ENCODE measurements at places on chromosomes 4 and X.
A peak's percentile ranks its signal among the peaks of the same experiment; 100 is the strongest.

- DNase-seq = no peak
Measured at GRCh38 chr4:62513306-62513705, 1313.2 kb downstream of the ADGRL3 start.

DNA sequence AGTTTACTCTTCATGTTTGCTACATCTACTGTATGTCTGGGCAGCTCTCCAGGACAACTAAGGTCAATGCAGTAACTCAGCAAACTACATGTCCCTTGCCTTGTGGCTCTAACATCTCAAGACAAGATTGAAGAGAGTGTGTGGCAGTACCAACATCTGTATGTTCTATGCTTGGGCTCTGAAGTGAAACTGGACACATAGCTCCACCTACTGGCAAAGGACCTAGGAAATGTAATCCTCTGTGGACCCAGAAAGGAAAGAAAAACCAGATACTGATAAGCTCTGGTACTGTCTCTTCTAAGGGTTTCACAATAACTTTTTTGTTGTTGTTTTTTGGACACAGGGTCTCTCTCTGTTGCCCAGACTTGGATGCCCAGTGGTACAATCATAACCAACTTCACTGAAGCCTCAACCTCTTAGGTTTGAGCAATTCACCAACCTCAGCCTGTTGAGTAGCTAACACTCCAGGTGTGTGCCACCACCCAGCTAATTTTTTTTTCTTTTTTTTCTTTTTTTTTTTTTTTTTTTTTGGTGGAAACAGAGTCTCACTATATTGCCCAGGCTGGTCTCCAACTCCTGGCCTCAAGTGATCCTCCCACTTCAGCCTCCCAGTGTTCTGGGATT lies 64.1 kb downstream of the QDPR start:
- peak; percentile 51 for DNase-seq

- DNase-seq = no peak
Measured at GRCh38 chrX:7351926-7352325, 204.0 kb upstream of the PUDP start.

DNA sequence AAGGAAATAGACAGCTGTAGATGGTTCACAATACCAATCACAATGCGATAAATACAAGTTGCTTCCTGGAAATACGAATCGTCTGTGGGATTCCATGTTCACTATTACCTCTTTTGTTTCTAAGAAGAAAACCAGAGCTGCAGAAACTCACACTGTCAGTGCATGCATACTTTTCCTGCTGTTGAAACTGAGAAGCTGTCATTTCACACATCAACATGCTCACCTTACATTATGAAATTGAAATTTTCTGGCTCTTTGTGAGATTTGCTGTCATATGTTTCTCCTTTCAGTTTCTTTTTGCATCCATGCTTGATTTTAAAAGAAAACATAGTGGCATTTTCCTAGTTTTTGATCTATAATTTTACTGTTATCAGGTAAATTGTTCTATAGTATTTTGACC lies 418.3 kb upstream of the HTR2C start:
- no peak for DNase-seq

- DNase-seq = peak; percentile 32
Measured at GRCh38 chrX:23908219-23909004, 606 bp downstream of the CXorf58 start.

GRCh38 chr4:172287117-172287516 lies 473.9 kb downstream of the GALNTL6 start:
- DNase-seq = no peak

DNA sequence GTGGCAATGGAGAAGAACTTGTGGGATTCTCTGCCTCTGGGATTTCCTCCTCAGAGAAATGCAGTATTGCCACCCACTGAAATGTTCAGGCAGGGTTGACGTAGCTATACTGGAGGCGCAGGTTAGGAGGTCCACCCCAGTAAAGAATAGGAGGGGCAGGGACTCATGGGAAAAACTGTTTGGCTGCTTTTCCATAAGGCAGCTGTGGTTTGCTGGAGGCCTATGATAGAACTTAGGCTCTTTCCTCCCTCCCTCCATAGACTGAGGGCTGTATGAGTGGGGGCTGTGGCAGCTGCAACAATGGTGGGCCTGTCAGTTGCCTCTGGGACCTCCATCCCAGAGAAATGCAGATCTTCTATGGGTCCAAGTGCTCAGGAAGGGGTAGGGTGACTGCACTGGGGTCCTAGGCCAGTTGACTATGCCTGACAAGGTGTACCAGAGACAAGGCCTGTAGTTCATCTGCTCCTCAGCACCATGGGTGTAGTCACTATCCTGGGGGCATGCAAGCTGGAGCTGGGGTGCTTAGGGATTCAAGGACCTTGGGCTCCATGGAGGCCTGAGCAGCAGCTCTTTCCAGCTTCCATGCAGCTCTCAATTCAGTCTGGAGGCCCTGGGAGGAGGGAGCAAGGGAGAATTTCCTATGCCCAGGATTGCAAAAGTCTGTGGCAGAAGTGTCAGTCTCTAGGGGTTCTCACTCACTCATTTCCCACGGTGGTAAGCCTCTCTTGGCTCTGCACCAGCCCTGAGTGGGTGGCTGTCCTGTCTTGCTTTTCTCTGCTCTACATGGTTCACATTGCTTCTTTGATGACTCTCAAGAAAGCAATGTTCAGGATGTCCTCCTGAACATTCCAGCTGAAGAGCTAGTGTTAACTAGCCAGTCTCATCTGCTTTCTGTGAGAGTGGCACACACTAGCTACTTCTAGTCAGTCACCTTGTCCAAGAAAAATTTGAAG lies 353.0 kb downstream of the IDS start:
- DNase-seq = no peak
